WERI-Rb-1 (cell line): ENCODE measurements at places on chromosomes 7 and 10.

- DNase-seq, result no peak
Observed at GRCh38 chr7:12814828-12815227, 127.4 kb downstream of the ARL4A start.

- no peak for DNase-seq
Observed at GRCh38 chr10:119222966-119223386, 15.6 kb downstream of the GRK5 start.

GRCh38 chr7:47771990-47772360, 176.3 kb downstream of the PKD1L1 start:
- no peak for DNase-seq

DNA sequence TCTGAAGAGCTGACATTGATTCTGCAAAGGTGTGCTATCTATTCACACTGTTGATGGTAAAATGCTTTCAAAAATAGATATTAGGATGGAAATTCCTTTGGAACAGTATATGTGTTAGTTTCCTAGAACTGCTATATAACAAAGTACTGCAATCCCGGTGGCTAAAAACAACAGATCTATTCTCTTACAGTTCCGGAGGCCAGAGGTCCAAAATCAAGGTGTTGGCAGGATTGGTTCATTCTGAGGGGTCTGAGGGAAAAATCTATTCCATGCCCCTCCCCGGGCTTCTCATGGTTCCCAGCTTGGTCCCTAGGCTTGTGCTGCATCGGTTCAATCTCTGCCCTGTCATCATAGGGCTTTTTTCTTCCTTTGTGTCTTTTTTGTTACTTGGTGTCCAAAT, 79.9 kb downstream of the ADD3 start:
- no peak for DNase-seq

- no peak for DNase-seq
Observed at GRCh38 chr7:23001610-23002009, 12.3 kb downstream of the HYCC1 start.
